ENCODE measurements at places on chromosomes 6 and 20.

DNA sequence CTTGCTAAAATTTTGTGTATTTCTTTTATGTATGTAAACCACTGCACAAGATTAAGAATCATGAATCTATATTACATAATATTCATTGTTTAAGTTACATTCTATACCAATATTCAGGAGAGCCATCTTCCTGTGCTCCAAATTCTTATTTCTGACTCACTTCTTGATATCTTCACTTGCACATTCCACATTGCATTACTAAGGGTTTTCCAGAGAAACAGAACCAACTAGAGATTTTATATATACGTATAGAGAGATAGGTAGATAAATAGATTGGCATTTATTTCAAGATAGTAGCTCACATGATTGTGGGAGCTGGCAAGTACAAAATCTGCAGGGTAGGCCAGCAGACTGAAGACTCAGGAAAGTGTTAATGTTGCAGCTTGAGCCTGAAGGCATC is 222.2 kb upstream of the PRSS16 start:
- DNase-seq = no peak

GRCh38 chr6:107813555-107814194 is 10.4 kb downstream of the SCML4 start:
- DNase-seq = no peak

GRCh38 chr6:10414756-10415616 is at the start of gene TFAP2A:
Gene TFAP2A (minus strand): TSS chr6:10415074. CDS start chr6:10414991, 83 bp downstream.
- no peak for DNase-seq

- DNase-seq = no peak
These were observed 172.4 kb downstream of the MMS22L start for GRCh38 chr6:97110626-97111025.

- no peak for DNase-seq
These were observed 16.8 kb downstream of the SFT2D1 start for GRCh38 chr6:166325383-166326042.

DNA sequence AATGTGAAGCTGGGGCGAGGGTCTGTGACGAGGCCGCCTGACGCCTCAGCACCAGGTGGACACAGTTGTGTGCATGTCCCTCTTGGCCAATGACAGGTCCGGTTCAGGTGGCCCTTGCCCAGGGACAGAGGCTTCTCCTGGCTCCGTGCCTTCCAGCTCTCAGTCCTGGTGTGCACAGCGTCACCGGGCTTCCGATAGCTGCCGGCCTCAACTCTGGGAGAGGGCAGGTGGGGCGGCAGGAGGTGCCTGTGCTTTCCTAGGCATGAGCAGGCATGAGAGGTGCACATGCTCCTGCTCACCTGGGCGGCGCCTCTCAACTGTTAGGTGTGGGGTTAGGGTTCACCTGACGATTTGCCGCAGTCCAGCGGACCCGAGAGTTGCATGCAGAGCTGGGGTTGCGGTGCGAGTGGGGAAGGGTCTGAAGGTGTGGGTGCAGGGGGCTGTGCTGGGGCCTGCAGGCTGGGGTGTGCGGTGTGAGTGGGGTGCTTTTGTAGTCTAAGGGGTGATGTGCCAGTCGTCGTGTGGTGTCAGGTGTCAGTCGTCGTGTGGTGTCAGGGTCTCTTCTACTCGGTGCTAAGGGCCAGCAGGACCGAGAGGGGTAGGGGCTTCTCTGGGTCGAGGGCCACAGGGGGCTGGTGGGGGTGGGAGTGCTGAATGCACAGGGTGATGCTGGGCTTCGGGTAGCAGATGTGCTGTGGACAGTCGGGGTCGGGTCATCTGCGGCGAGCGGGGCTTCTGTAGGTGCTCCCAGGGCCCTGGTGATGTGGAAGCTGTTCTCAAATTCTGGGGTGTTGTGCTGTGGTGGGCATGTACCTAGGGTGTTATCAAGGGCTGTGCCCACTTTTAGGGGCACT is 3.8 kb upstream of the SOX18 start:
- no peak for DNase-seq

DNA sequence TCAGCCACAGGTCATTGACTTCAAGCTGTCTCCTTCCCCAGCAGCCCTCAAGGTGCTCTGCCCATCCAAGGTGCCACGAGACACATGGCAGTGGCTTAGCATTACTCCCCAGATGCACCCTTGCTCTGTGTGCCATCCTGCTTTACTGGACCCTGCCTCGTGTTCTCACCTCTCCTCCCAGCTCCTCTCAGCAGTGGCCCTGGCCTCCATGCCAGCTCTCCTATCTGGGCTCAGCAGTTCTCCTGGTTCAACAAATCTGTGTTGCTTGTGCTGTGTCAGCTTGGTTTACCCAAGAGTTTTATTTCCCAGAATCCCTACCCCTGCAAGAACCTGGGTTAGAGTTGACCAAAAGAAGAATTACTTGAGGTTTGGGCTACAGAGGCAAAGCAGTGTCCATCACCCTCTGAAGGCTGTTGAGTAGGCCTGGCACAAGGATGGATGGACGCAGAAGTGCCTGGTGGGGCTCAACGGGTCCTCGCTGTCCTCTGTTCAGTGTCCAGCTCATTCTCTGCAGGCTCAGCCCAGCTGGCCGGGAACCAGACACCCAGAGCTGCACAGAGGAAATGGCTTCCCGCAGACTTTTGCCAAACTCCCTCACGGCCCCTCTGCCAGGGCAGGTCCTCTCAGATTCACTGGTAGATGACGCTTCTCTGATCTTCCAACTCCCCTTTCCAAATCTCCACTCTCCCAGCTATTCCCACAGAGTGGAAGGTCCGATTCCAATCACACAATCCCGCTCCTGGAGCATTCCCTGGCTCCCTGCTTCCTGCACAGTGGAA is 82.6 kb downstream of the FOXA2 start:
- no peak for DNase-seq

GRCh38 chr6:42313038-42313437 is 95.4 kb upstream of the MRPS10 start:
- DNase-seq = no peak

GRCh38 chr6:145006914-145007313 is 721.8 kb downstream of the UTRN start:
- DNase-seq = no peak

DNA sequence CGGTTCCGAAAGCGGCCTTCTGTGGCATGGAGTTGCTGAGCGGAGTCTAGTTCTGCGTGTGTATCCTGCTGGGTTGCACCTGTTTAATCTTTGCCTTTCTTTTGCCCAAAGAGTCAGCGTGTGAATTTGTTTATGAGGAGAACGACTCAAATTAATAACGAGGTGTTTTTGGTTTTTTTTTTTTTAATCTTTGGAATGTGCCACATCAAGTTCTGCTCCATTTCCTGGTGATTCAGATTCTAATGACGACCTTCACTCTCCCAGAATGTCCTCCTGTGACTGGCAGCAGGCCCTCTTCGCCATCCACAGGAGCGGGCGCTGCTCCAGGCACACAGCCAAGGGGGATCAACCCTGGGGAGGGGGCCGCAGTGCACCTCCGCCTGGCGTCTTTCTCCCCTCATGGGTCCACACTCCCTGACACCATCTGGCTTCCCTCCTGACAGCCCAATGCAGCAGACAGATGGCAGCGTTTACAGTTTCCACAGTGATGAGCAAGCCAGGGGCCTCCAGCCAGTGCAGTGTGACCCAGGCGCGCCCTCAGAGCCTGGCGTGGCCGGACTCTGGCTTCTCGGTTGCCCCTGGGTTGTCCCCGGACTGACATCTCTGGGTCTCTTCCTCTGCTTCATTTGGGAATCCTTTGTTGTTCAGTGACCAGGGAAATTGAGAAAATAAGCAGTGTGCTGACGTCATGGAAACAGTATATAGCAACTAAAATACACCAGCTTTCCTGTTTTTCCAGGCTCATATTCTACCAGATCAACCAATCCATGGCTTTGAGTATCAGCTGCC is 27.5 kb upstream of the AFDN start:
- no peak for DNase-seq

GRCh38 chr6:147772724-147773123 is 264.2 kb downstream of the SAMD5 start:
- no peak for DNase-seq

- no peak for DNase-seq
These were observed 661 bp downstream of the LCA5 start for GRCh38 chr6:79536585-79536953.
